ENCODE measurements at places on chromosomes 16 and 17. TPM values are rescaled to one million over a fixed set of nuclear protein-coding genes. Genes with fewer than 3 reads are reported as not detected.

- no peak for DNase-seq
Observed at GRCh38 chr17:44362949-44363612, 572 bp downstream of the FAM171A2 start.

Gene ALDH3A1
- total RNA-seq = 403 TPM

Gene SLC47A1
- total RNA-seq = 25.6 TPM

GRCh38 chr16:59973966-59974365 lies 1239.8 kb upstream of the GOT2 start:
- no peak for DNase-seq

- DNase-seq = no peak
Observed at GRCh38 chr17:44049294-44050060, 17.0 kb downstream of the LSM12 start.
